ENCODE measurements at places on chromosomes 5 and 9. TPM values are rescaled to one million over a fixed set of nuclear protein-coding genes. Genes with fewer than 3 reads are reported as not detected.

Gene FSTL4
- not detected for total RNA-seq

DNA sequence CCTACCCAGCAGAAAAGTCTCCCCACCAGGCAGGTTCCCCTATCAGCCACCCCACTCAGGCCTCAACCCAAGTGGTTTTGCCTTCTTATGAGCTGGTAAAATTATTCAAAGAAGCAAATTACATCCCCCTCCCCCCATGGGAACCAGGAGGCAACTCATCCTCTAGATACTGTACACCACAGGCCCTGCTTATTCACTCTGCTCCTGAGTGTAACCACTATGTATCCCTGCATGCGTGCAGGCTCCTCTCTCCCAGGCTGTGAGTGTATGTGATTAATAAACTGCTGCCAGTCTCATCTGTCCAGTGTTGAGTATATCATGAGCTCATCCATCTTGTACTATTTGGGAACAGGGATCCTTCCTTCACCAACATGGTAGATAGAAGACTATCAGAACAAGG lies 8.6 kb downstream of the KCTD16 start:
- no peak for DNase-seq

Gene HINT1
- 102 TPM for total RNA-seq

GRCh38 chr5:146703499-146703898 lies 175.1 kb downstream of the PPP2R2B start:
- DNase-seq, result no peak

DNA sequence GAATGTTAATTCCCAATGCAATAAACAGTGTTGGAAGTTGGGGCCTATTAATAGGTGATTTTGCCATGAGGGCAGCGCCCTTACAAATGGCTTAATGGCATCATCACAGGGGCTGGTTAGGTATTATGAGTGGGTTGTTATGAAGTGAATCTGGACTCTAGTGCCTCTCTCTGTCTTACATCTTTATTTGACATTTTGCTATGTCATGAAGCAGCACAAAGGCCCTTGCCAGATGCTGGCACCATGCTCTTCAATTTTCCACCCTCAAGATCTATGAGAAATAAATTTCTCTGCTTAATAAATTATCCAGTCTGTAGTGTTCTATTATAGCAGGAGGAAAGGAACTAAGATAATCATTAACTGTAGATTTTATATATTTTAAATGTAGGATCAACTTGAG lies 1098.7 kb upstream of the NUDT12 start:
- DNase-seq, result no peak

DNA sequence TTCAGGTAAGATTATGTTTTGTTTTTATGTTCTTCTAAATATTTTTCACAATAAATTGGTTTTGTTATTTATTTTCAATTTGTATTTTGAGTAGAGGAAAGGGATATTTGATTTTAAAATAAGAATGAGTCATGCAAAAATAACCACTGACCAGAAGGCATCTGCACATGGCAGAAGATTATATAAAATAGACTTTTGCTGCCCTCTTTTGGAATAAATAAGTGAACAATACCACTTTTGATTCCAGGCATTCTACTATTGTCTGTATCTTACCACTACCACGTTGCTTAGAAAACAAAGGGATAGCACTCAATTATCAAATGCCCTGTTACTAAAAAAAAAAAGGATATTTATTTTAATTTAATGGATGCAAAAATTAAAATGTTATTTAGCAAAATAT lies 227.3 kb upstream of the ITGA1 start:
- DNase-seq, result no peak

GRCh38 chr9:19875291-19875920 lies 86.6 kb upstream of the SLC24A2 start:
- no peak for DNase-seq

DNA sequence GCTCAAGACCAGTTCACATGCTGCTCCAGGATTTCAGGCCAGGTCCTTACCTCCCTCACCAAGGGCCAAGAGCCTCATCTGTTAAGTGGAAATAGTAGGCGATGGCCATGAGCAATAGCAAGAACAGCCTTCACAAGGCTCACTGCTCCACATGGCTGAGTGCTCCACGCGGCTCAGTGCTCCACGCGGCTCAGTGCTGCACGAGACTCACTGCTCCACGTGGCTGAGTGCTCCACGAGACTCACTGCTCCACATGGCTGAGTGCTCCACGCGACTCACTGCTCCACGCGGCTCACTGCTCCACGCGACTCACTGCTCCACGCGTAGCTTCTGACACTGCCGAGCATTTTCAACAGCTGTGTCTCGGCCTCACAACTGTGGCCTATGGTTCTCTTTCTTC lies 36.4 kb upstream of the ADAMTS2 start:
- DNase-seq, result no peak
